ENCODE measurements at places on chromosomes 2 and 18. TPM values are rescaled to one million over a fixed set of nuclear protein-coding genes. Genes with fewer than 3 reads are reported as not detected.
A peak's percentile ranks its signal among the peaks of the same experiment; 100 is the strongest.

DNA sequence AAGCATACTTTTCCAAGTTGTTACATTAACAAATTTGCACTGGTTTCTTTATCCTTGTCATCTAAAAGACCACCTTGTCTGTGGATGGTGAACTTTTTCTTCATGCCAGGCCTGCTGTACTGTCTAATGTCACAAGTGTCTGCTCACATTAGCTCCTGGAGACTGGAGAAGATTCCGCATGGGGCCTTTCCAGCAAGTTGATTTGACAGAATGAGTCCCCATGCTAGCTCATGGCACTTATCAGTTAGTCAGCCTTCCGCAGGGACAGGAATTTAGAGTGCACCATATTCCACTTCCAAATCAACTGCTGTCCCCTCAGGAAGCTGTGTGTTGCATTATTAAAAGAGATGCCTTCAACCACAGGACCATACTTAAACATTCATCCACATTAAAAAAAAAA lies 41.4 kb upstream of the LRPPRC start:
- DNase-seq: no peak

The WDFY1 gene
- total RNA-seq: 51.1 TPM

DNA sequence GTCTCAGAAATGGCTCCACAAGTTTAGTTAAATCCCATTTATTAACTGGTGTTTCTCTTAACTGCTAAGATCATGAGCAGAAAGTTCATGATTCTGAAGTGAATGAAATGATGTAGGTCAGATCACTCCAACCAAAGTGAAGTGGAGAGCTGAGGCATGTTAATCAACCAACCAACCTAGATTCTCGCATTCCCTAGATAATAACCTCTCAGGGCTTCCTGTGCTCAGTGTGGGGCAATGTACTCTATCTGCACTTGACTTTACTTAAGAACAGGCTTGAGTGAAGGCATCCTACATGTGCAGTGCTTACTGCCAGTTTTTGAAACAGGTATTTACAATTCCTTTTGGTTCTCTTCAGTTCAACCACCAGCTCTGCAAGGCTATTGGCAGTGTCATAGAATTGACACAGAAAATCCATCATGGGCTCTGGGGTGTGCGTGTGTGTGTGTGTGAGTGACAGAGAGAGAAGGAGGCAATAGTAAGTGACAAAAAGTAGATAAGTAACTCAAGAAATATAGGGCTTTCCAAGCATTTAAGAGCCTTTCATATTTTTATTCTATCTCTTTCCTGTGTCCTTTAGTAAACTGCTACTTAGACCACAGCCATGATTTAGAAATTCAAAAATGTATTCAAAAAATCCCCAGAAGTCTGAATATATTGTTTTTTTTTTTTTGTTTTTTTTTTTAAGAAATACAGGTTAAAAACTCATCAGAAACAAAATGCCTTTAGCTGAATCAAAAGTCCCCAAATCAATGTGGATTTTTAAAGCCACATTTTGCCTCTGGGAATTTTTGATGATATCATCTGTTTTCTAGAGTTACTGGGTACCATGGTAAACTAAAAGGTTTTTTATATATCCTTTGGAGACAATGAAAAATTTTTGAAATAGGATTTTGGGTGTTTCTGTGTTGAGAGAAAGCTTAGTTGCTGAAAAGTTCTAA lies 28.6 kb downstream of the DOCK10 start:
- DNase-seq: no peak

DNA sequence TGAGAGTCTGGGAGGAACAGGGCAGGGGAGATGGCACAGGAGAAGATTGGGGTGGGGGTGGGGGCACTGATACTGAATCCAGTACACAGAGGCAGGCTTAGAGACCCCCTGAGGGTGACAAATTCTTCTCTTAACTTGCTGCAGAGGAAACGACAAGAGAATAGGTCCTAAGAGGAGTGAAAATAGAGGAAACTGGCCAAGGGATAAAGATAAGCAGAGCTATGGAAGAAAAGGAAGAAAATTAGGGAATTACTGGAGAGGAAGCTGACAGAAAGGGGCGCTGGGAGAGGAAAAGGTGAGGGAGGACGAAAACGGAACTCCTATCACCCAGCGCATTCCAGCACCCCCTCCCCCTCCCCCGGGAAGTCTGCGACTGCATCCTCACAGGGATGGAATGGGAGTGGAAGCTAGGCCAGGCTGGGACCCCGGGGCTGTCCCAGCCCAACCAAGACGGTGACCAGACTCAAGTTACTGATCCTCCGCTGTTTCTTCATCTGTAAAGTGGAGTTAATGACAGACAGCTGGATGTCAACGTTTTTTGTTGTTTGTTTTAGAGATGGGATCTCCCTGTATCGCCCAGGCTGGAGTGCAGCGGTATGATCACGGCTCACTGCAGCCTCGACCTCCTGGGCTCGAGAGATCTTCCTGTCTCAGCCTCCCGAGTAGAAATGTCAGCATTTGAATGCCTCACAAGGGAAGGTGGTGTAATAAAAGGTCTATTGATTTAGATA lies 2.6 kb upstream of the EMX1 start:
- DNase-seq: peak; percentile 23
